H9 (cell line): ENCODE measurements at places on chromosomes 12 and 14. TPM values are rescaled to one million over a fixed set of nuclear protein-coding genes. Genes with fewer than 3 reads are reported as not detected.

The SENP1 gene
- total RNA-seq = 28.8 and 30.1 TPM in 2 replicates

The RD3L gene
- total RNA-seq = not detected in 2 replicates

The RNF212B gene
- 0.15 and 0.39 TPM in 2 replicates for total RNA-seq

GRCh38 chr12:90940872-90941499 lies 14.0 kb downstream of the CCER1 start:
- DNase-seq = no peak

The BICDL1 gene
- total RNA-seq = 13.8 and 14.7 TPM in 2 replicates

DNA sequence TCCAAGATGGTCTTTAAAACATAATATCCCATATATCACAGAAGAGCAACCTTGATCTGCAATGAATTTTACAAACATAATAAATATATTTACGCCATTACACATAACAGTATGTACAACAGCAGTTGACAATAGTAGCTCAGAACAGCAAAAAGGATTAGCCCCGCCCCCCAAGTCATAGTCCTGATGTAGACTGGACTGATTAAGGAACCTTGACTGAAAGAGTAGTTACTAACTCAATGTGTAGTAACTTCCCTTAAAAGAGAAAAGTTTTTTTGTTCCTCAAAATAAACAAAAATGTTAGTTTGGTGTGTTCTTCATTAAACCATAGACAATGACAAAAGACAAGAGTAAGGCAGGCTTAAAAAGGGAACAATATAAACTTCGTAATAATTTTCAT lies 44.5 kb downstream of the GTF2A1 start:
- DNase-seq = no peak

DNA sequence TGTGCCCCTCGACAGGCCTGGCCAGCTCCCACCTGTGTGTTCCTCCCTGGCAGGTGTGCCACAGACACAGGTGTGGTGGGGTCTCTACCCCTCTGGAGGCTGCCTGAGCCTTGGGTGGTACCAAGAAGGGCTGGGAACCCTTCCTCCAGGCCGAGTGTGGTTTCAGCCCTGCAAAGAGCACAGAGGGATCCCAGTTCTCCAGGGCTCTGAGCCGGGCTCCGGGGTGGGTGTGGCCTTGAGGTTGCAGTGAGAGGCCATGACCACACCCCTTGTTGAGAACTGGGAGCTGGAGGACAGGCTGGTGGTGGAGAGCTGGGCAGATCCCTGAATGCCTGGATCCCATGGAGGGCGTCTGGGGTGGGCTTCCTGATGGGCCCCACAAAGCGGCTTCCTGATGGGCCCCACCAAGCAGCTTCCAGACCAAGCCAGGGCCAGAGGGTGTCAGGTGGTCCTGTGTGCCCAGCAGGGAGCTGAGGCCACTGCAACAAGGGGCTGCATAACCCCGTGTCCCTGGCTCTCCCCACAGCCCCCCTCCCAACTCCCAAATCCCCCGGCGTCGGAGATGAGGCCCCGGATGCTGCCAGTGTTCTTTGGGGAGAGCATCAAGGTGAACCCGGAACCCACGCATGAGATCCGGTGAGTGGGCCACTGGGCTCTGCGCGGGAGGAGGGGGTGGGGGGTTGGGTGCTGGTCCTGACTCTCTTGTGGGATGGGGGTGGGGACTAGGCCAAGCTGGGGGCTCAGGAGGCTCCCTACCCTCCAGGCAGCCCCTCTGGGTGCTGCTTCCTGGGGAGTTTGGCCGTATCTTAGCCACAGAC lies 16.6 kb downstream of the RFLNA start:
- peak; percentile 66 for DNase-seq

DNA sequence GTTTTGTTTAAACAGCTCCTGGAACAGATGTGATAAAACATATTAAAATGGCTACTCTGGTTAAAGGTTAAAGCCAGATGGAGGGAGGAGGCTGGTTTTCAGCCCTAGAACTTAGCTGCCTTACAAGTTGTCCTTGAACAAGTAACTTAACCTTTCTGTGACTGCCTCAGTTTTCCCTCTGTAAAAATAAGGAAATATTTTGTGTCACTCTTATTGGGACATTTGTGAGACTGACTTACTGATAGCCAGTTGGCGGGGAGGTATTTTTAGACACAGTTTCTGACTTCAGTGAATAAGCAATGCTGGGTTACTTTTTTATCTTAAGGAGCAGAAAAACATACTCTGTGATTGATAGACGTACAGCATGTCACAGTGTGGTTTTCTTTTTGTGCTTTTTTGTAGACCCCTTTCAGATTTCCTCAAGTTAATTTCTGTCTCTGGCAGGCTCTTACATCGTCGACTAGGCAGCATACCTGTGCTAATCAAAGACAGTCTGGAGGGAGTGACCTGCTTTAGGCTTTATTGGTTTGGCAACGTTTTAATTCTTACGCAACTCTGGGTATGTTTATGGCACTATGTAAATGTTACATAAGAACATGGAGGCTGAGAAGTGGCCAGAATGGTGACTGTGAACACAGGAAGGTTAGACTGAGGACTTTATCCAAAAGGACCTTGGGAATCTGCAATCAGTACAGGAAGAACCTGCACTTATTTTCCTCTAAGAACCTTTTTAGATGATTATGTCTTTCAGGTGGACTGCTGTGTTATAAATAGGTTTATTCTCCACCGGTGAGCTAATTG lies 3.3 kb downstream of the ACVR1B start:
- DNase-seq = no peak

The FGD4 gene
- 53.9 and 54.3 TPM in 2 replicates for total RNA-seq

The REM2 gene
- 1.2 and 1.4 TPM in 2 replicates for total RNA-seq

- DNase-seq = peak; percentile 41
Measured at GRCh38 chr12:60977966-60978365, 1282.2 kb upstream of the USP15 start.

GRCh38 chr12:21527451-21528180 lies 1.5 kb downstream of the SPX start:
- peak; percentile 84 for DNase-seq

- DNase-seq = peak; percentile 89
Measured at GRCh38 chr14:68941820-68942219, 37.3 kb downstream of the ACTN1 start.

The FOXN4 gene
- 0.29 and 0.39 TPM in 2 replicates for total RNA-seq

DNA sequence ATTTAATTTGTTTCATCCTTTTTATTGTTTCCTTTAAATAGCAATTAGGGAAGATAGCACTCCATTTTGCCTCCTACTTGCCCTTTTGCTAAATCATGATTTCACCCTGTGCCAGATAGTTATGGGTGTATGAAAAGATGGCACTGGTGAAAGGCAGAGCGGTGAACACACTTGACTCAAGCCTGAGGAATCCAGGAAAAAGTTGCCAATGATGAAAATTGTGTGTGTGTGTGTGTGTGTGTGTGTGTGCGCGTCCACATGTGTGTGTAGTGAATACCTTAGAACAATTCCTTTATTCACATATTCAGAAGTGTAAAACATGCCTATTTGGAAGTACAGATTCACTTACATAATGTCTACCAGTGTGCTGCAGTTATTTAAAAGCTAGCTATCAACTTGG lies 123.8 kb downstream of the PTCSC3 start:
- DNase-seq = no peak

DNA sequence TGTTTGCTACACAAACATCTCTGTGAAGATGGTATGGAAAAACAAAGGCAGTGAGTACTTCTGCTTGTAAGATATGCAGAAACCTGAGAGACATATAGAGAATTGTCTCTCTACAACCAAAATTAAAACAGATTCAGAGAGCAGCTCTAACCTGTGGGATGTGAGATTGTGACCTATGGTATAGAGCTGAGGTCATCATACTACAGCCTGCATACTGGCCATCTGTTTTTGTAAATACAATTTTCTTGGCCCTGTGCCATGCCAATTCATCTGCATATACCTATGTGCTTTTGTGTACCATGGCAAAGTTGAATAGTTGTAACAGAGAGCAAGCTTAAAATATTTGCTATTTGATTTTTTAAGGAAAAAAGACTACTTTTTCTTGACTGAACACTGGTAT lies 99.6 kb downstream of the LMO3 start:
- no peak for DNase-seq

GRCh38 chr12:27335364-27336281 lies 3.0 kb downstream of the BMAL2 start:
- no peak for DNase-seq

The BATF gene
- total RNA-seq = not detected in 2 replicates

DNA sequence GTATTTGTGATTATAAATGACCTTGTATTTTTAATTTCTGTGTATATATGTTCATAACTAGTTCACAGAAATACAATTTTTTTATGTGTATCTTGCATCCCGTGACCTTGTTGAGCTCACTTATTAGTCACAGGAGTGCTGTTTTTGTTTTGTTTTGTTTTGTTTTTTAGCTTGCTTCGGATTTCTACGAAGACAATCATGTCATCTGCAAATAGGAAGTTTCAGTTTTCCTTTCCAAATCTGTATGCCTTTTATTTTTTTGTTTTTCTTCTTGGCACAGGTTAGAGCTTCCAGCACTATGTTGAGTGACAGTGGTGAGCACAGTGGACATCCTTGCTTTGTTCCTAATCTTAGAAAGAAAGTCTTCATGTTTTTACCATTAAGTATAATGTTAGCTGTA lies 229.2 kb upstream of the GARIN6 start:
- DNase-seq = no peak

GRCh38 chr12:121443193-121443870 lies 43.4 kb downstream of the RNF34 start:
- peak; percentile 94 for DNase-seq

The MYF6 gene
- not detected in 2 replicates for total RNA-seq

The HOTAIR gene
- not detected in 2 replicates for total RNA-seq

- DNase-seq = no peak
Measured at GRCh38 chr12:100789146-100789545, 5.4 kb upstream of the ANO4 start.

The CFAP54 gene
- total RNA-seq = 0.24 and 0.33 TPM in 2 replicates

The LRRIQ1 gene
- 0.39 and 0.86 TPM in 2 replicates for total RNA-seq

The CMA1 gene
- not detected in 2 replicates for total RNA-seq

DNA sequence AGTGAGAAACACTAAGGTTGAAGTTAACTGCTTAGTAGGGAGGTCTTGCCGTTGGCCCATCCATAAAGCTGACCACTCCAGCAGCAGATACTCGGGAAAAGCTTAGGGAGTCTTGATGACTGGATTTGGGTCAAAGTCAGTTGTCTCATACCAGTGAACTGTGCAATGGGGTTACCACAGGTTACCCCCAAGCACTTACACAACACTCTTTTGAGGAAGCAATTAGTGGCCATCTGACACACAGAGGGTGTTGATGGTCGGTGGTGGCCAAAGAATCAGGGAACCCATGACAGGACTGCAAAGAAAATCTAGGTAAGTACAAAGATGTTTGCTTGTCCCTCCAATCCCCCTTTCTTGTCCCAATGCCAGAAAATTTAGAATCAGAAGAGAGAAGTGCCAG lies 410.2 kb downstream of the APAF1 start:
- DNase-seq = no peak

The PTHLH gene
- total RNA-seq = 0.35 and 0.39 TPM in 2 replicates
